ENCODE measurements at places on chromosomes 7 and 10.

- peaks cover 39% of the 10 kb centered on the region for H3K4me1 ChIP-seq
- no peaks in the 10 kb centered on the region for H3K36me3 ChIP-seq
- peak; percentile 39 for DNase-seq
- H3K4me3 ChIP-seq = no peak overlapping the region
- peak overlapping the region; percentile 45 for H3K27ac ChIP-seq
Observed at GRCh38 chr7:77351539-77352004, 64.6 kb downstream of the GSAP start.

- H3K27me3 ChIP-seq = no peaks in the 10 kb centered on the region
- H3K36me3 ChIP-seq = no peaks in the 10 kb centered on the region
- peak overlapping the region; percentile 59 for H3K27ac ChIP-seq
- H3K4me3 ChIP-seq = peak overlapping the region; percentile 12
- DNase-seq = peak; percentile 60
- peaks cover 82% of the 10 kb centered on the region for H3K4me1 ChIP-seq
Observed at GRCh38 chr10:22615819-22616499, 98.4 kb downstream of the PIP4K2A start.

DNA sequence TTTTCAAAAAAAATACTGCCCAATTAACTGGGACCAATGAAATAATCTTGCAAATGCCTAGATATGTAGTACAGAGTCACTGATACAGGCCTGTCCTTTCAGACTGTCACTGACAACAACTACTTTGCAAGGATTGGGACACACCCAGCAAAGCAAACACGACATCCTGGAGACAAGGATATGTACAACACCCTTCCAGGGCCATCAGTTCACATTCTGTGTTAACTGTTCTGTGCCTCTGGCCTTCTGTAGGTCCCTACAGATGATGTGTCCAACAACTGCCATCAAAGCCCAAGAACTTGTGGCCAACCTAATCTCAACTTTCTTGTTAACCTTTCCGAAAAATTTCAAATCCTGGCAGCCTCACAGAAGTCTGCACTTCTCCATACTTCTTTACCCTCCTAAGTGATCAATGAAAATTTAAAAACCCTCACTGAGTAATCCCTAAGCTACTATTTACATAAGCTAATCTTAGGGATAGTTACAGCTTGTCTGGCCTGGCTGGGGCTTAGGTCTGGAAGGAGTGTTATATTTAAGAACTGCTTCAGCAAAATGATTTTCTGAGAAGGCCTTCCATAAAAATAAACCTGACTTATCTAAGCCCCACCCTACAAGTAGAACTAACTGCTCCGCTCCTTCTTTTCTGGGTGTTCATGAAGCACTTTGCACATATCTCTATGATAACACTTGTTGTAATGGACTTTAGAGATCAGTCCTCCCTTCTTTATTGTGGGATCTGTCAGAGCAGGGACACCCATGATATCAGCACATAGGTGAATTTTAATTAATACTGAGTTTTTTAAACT is 21.0 kb downstream of the COBL start:
- no peaks in the 10 kb centered on the region for H3K4me1 ChIP-seq
- H3K27ac ChIP-seq = no peak overlapping the region
- no peak for DNase-seq
- no peaks in the 10 kb centered on the region for H3K36me3 ChIP-seq
- no peaks in the 10 kb centered on the region for H3K27me3 ChIP-seq
- no peak overlapping the region for H3K4me3 ChIP-seq

- no peak for DNase-seq
- no peak overlapping the region for H3K4me3 ChIP-seq
- no peaks in the 10 kb centered on the region for H3K36me3 ChIP-seq
- H3K27me3 ChIP-seq = no peaks in the 10 kb centered on the region
Observed at GRCh38 chr10:82982110-82982608, 1107.2 kb downstream of the NRG3 start.

DNA sequence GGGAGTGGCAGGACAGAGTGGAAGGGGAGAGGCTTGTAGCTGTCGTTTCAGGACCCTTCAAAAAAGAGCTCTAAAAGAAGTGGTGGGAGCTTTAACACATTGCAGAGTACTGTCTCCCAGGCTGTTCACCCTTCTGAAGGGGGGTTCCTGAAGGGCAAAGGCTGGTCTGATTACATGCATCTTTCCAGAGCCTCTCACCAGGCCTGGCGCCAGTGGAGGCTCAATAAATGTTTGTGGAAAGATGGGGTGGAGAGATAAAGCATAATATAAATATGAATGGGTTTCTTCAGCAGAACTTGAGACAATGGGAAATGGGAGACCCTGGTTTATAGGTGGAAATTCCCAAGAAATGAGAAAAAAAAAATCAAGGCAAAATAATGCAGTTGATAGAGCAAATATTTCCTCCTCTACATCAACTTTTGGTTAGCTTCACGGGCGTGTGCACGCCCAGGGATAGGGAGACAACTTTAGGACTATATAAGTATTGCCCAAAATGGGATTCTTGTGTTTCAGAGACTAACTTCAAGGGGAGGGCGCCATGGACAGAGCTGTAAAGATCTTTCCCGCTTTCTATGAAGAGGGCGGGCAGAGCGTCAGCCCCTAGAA is 613 bp upstream of the BUB3 start:
- H3K27me3 ChIP-seq = peaks cover 26% of the 10 kb centered on the region
- H3K36me3 ChIP-seq = peaks cover 14% of the 10 kb centered on the region
- peak overlapping the region; percentile 78 for H3K27ac ChIP-seq
- no peak for DNase-seq
- peaks cover 53% of the 10 kb centered on the region for H3K4me1 ChIP-seq

DNA sequence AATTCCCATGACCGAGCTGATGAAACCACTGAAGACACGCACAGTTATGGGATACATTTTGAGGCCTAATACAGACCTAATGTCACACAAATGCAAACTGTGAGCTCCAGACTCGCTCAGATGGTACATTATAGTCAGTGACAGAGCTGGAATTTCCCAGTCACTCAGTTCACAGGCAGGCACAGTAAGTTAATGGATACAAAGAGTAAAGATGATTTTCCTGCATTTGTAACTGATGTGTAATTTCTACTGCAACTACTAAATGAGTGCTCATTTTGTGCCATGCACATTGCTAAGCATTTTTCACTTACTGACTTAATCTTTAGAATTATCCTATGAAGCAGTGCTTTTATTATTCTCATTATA is 56.5 kb downstream of the ENO4 start:
- H3K4me1 ChIP-seq = no peaks in the 10 kb centered on the region
- no peak for DNase-seq
- no peaks in the 10 kb centered on the region for H3K36me3 ChIP-seq
- H3K27ac ChIP-seq = no peak overlapping the region
- H3K4me3 ChIP-seq = no peak overlapping the region
- no peaks in the 10 kb centered on the region for H3K27me3 ChIP-seq

- H3K36me3 ChIP-seq = peaks cover 4% of the 10 kb centered on the region
- no peak overlapping the region for H3K4me3 ChIP-seq
- peaks cover 37% of the 10 kb centered on the region for H3K4me1 ChIP-seq
- peak overlapping the region; percentile 48 for H3K27ac ChIP-seq
- H3K27me3 ChIP-seq = no peaks in the 10 kb centered on the region
Observed at GRCh38 chr10:32357056-32357735, 10.2 kb upstream of the EPC1 start.

GRCh38 chr10:52639652-52640051 is 132.9 kb downstream of the MBL2 start:
- no peaks in the 10 kb centered on the region for H3K36me3 ChIP-seq
- no peaks in the 10 kb centered on the region for H3K4me1 ChIP-seq
- no peak overlapping the region for H3K27ac ChIP-seq
- H3K27me3 ChIP-seq = no peaks in the 10 kb centered on the region
- H3K4me3 ChIP-seq = no peak overlapping the region

- DNase-seq = no peak
- H3K27ac ChIP-seq = no peak overlapping the region
- no peak overlapping the region for H3K4me3 ChIP-seq
- H3K4me1 ChIP-seq = no peaks in the 10 kb centered on the region
Observed at GRCh38 chr10:53025172-53025711, 252.7 kb upstream of the MBL2 start.

- no peaks in the 10 kb centered on the region for H3K36me3 ChIP-seq
- H3K27ac ChIP-seq = no peak overlapping the region
- H3K4me1 ChIP-seq = no peaks in the 10 kb centered on the region
Observed at GRCh38 chr7:43815373-43815772, 53.9 kb downstream of the MRPS24 start.

DNA sequence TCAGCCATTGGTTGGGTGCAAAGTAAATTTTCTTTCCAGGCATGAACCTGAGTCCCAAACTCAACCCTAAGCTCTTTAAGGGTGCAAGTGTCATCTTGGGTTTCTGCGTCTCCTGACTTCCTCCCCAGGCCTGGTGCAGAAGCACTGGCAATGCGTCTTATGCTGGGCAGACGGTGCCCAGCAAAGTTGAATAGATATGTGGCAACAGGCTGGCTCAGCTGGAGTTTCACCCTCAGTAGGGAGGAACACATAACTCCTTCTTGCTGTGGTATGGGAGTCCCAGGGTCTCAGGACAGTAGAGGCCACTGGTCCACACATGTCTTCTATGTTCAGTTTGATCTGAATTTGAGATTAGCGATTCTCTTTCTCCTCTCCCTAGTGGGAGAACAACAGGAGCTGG is 181.3 kb downstream of the RPS24 start:
- no peak overlapping the region for H3K27ac ChIP-seq
- H3K4me3 ChIP-seq = no peak overlapping the region

GRCh38 chr10:125038637-125039036 is 96.7 kb downstream of the ZRANB1 start:
- no peak overlapping the region for H3K4me3 ChIP-seq
- no peaks in the 10 kb centered on the region for H3K36me3 ChIP-seq
- no peak overlapping the region for H3K27ac ChIP-seq
- H3K27me3 ChIP-seq = no peaks in the 10 kb centered on the region
- H3K4me1 ChIP-seq = no peaks in the 10 kb centered on the region
- no peak for DNase-seq

DNA sequence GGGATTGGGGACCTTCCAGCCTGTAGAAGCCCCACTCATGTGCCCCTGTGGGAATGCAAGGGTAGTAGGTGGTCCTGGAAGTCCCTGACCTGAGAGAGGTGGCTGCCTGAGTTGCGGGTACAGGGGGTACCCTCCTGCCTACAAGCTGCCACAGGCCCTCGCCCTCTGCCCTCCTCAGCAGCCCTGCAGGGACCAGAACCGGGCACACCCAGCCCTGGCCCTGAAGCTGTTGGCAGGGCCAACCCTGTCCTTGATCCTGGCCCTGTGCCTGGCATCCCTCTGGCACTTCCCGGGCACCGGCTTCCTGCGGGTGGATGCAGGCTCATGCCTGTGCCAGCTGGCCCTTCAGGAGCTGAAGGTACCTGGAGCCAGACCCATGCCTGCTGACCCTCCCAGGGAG is 54.9 kb upstream of the ELN start:
- no peak for DNase-seq
- H3K36me3 ChIP-seq = no peaks in the 10 kb centered on the region
- H3K27me3 ChIP-seq = no peaks in the 10 kb centered on the region

GRCh38 chr10:75281974-75282373 is 46.2 kb upstream of the COMTD1 start:
- H3K4me3 ChIP-seq = no peak overlapping the region
- no peak for DNase-seq
- H3K4me1 ChIP-seq = no peaks in the 10 kb centered on the region
- H3K36me3 ChIP-seq = no peaks in the 10 kb centered on the region

GRCh38 chr7:143426479-143427142 is 16.6 kb upstream of the TAS2R60 start:
- no peak overlapping the region for H3K27ac ChIP-seq
- H3K36me3 ChIP-seq = no peaks in the 10 kb centered on the region
- no peaks in the 10 kb centered on the region for H3K27me3 ChIP-seq
- H3K4me3 ChIP-seq = no peak overlapping the region
- no peaks in the 10 kb centered on the region for H3K4me1 ChIP-seq

GRCh38 chr7:73967832-73968290 is 60.1 kb upstream of the ELN start:
- H3K4me1 ChIP-seq = no peaks in the 10 kb centered on the region
- no peak overlapping the region for H3K4me3 ChIP-seq
- no peak for DNase-seq
- H3K27me3 ChIP-seq = no peaks in the 10 kb centered on the region
- no peak overlapping the region for H3K27ac ChIP-seq
- no peaks in the 10 kb centered on the region for H3K36me3 ChIP-seq

DNA sequence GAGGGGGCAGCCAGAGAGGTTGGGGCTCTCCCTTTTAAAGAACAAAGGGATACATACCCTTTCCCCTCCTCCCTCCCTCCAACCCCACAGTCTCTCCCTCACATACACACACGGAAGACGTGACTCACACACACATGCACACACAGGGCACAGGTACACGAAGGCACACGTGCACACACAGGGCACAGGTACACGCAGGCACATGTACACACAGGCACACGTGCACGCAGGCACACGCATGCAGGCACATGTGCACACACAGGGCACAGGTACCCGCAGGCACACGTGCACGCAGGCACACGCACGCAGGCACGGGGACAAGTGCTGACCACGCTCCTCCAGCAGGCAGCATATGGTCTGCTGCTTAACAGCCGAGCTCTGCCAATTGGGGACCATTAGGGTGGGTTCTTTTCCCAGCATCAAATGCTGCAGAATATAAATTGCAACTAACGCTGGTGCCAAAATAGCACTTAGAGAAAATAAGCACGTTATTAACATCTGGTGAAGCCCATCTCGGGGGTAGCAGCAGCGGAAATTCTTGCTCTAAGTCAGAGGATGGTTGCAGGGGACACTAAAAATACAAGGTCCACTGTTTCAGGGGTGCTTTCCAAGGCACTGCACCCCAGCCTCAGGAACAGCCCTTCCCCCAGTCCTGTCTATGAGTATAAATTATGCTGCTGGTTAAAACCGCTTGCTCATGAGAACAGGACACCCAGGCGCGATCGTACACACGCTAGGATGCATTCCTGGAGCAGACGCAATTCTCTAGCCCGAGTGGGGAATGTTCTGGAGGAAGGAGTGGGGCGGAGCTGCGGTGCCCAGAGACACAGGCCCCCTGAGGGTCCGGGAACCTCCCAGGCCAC is 55.2 kb upstream of the TNRC18 start:
- H3K4me3 ChIP-seq = no peak overlapping the region
- DNase-seq = no peak
- no peaks in the 10 kb centered on the region for H3K4me1 ChIP-seq
- no peaks in the 10 kb centered on the region for H3K27me3 ChIP-seq

DNA sequence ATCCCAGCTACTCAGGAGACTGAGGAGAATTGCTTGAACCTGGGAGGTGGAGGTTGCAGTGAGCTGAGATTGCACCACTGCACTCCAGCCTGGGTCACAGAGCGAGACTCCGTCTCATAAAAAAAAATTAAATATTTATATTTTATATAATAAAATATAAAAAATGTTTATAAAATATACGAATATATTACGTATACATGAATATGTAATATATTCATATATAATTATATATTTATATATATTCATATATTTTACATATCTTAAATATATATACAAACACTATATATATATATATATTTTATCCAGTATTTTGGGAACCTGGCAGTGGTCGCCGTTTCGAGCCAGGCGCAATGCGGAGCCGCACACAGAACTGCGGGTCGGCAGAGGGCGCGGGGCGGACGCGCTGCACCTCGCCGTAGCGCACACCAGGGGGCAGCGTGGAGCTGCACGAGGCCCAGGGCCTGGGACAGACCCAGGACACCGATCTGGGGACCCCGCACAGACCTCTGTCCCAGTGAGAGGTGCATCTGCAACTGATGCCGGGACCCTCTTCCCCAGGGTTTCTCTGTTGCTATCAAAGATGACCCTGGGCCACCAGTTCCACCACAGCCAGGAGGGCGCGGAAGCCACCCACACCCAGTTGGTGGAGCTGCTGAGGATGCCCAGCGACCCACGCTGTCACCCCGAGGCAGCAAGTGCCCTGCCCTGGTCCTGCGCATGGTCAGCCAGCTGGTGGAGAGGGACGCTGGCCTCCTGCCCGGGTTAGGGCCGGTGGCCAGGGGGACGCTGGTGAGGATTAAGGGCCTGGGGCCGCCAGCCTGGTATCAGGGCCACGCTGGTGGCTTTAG is 22.7 kb downstream of the AP5Z1 start:
- H3K27ac ChIP-seq = no peak overlapping the region
- no peak for DNase-seq
- H3K27me3 ChIP-seq = no peaks in the 10 kb centered on the region
- H3K4me3 ChIP-seq = no peak overlapping the region
- H3K4me1 ChIP-seq = peaks cover 3% of the 10 kb centered on the region
- H3K36me3 ChIP-seq = no peaks in the 10 kb centered on the region
